ENCODE measurements at places on chromosomes 5 and 9.

DNA sequence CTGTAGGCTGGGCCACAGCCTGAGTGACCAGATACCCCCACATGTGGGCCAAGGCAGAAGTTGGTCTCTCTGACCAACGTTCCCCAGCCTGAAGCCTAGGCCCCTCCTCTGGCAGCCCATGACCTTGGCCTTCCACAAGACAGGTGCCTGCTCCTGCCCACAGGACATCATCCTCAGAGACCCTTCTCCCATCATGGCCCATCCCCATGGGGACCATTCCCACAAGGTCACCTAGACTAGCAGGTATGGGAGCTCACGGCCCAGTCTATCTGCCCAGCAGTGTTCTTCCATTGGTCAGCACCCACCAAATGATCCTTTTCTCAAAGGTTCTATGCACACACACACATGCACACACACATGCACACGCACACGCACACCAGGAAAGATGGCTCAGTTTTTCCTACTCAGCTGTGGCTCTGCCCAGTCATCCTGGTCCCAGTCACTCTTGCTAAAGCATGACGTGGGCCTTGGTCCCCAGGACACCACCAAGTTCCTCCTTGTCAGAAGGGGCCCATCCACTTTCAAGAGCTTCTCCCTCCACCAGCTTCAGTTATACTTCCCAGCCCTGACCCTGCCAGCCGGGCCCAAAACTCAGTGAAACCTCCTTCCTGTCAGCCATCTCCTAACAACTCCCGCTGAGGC lies 65.4 kb downstream of the PAX5 start:
- DNase-seq: no peak

GRCh38 chr5:640461-641330 lies 28.6 kb downstream of the CEP72 start:
- no peak for DNase-seq

DNA sequence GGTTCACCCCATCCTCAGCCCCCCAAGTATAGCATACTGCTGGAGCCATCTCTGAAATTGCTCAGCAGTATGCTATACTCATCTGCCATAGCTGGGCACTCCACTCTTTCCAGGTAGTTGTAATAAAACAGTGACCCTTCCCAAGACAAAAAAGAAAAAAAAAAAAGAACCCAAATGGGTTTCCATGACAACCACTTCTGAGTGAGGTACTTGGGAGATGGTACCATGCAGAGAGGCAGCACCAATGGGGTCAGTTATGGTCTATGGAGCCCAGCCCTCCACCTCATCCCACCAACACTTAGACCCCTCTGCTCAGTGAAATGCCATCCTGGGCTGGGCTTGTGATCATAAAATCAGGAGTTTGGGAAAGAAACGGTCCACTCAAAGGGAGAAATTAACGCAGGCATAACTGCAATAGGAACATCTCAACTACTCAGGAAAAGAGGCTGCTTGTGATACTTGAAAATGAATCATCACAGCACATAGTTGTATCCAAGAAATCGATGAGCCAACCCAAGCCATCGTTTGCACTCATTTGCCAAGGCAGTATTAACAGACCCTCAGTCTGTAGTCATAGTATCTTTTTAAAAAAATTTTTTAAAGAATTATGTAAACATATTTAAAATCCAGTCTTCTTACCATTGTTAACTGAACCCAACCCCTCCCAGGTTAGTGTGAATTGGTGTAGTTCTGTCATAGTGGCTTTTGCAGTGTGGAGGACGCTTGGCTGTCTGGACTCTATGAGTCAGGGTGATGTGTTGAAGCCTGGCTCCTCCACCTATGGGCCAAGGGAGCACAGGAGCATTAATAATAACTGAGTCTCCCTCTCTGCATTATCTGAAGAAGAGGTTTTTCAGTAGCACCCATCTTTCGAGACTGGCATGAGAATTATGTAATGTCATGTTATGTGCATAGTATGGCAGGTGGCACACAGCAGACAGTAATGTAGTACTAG lies 402.7 kb downstream of the SPOCK1 start:
- no peak for DNase-seq

DNA sequence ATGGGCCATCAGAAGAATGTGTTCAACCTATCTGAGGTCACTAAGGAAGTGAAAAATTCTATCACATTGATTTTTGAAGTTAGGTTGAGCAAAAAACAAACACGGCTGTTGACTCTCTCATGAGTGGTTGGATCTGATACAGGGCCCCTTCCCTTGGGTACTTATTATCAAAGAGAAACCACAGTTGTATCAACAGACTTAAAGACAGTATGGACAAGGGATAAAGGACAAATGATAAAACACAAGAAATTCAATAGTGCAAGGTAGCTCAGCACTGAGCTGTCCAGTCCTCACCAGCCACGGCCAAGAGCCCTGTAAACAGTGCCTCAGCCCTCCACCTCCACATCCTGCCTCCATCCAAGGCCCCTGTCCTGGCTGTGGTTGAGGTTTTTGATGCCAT lies 86.9 kb downstream of the UBE2QL1 start:
- DNase-seq: no peak

DNA sequence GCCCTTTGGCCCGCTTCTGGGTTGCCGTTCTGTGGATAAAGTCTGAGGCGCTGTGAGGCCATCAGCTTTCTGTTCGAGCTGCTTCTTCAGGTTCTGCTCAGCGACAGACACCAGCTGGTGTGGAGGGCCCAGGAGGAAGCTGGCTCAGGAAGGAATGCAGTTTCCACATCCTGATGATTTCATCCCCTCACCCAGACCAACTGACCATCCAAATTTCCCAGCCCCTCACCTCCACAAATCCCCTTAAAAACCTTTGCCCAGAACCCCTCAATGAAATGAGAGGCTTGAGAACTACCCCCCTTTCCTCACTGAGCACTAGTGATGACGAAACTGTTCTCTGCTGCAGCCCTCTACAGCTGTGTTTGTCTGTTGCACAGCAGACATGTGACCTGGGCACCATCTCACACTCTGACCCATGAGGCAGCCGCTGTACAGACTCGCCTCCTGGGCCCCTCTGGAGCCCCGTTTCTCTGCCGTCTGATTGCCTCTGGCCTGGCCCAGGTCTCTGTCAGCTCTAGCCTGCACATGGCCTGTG lies 45.4 kb downstream of the SPATA31C2 start:
- DNase-seq: no peak

DNA sequence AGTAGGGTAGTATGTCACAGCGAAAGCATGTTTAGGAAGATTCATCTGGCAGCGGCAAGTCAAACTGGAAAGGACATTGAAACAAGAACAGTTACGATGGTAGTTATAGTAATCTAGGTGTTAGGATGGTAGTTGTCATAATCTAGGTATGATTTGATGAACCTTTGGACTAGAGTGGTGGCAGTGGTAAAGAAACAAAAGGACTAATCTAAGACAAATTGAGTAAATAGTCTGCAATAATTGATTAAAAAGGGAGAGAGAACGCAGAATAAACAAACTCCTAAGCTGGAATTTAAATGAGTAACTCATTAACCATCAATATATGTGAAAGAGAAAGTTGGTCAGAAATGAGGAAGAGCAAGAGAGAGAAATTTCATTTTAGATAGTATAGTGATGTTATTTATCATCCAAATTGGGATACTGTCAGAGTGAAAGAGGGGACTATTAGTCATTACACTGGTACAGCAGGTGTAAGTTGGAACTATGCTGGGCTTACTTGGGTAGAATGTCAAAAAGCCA lies 56.8 kb downstream of the MTREX start:
- DNase-seq: no peak

Data from stimulated activated CD8-positive, alpha-beta memory T cell treated with anti-CD3 and anti-CD28 coated beads, Interleukin-2, amount 100 ng/mL, for 1 hour (primary cell).